ENCODE measurements at places on chromosomes 16 and 17.

- DNase-seq = peak; percentile 57
Measured at GRCh38 chr16:56789360-56789759, 59.4 kb downstream of the NUP93 start.

DNA sequence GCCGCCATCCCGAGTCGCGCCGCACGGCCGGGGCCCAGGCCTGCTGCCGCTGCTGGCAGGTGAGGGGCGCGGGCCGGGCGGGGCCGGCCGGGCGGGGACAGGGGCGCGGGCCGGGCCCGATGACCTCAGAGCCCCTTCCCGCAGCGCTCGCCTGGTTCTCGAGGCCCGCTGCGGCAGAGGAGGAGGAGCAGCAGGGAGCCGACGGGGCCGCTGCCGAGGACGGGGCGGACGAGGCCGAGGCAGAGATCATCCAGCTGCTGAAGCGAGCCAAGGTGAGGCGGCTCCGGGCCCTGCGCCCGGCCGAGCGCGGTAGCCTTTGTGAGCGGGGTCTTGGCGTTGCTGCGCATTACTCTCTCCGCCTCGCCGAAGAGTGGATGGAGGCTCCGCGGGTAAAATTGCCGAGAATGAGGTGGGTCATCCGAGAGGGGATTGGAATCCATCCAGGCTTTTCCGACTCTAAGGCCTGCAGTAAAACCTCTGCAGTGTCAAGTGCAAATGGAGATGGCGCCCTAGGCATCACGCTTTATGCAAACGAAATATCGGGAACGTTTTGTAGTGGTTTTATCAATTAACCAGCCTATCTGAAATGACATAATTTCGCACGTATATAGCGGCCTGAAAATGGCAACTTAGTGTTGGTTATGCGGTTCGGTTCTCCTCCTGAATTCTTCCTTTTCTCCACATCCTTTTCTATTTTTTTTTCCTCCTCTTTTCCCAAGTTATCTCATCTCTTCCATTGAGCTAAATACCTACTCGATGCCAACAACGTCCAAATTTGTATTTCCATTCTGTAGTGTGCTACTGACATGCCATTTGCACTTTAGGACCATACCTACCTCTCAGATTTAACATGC lies 577 bp downstream of the TTC19 start:
- DNase-seq = peak; percentile 35

GRCh38 chr17:4010754-4011153 lies 46.5 kb upstream of the ATP2A3 start:
- DNase-seq = no peak

DNA sequence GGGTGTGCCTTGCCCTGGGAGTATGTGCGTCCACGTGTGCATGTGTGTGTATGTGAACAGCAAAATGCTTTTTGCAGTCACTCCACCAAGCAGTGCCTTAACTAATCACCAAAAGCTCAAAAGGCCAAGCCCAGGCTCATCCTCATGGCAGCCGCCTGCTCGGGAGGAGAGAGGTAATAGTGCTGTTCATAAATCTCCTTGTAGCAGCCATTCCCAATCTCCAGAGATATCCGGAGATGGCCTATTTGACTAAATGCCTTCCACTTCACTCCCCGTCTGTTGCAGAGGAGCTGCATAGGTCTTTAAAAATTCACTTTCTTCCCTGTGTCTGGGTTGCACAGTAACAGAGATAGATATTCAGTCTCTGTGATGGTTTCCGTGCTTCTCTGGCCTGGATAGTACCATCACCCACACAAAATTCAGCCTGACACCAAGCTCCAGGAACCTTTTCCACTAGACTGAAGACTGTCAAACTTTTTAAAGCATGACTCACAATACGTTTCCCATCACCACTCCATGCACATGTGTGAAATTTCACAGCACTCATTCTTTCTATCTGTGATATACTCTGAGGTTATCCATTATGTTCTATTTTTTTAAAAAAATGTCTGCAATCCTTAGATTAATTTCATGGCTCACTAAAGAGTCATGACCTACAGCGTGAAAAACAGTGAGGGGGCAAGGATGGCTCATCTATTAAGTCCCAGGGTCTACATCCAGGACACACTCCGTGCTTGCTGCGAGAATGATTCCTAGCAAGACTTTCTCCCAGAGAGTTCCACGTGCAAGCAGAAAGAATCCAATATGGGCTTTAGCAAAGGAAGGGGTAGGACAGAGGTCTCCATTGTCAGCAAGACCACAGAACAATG lies 357.8 kb downstream of the GRIN2A start:
- no peak for DNase-seq

- DNase-seq = peak; percentile 13
Measured at GRCh38 chr17:73189417-73190099, 3.3 kb upstream of the COG1 start.

Data from NAMALWA (cell line).